Activated CD8-positive, alpha-beta T cell treated with anti-CD3 and anti-CD28 coated beads, Interleukin-2, amount 10 ng/mL, durations not matched to agents 7 days and 5 days (primary cell): ENCODE measurements at places on chromosomes 6 and 20.
A peak's percentile ranks its signal among the peaks of the same experiment; 100 is the strongest.

- peak; percentile 71 for DNase-seq
These were observed 563 bp upstream of the SRSF3 start for GRCh38 chr6:36593569-36594028.

- DNase-seq = no peak
These were observed 113.0 kb downstream of the ATG5 start for GRCh38 chr6:106212576-106212975.

GRCh38 chr6:128511506-128511905, 8.9 kb downstream of the PTPRK start:
- DNase-seq = no peak

DNA sequence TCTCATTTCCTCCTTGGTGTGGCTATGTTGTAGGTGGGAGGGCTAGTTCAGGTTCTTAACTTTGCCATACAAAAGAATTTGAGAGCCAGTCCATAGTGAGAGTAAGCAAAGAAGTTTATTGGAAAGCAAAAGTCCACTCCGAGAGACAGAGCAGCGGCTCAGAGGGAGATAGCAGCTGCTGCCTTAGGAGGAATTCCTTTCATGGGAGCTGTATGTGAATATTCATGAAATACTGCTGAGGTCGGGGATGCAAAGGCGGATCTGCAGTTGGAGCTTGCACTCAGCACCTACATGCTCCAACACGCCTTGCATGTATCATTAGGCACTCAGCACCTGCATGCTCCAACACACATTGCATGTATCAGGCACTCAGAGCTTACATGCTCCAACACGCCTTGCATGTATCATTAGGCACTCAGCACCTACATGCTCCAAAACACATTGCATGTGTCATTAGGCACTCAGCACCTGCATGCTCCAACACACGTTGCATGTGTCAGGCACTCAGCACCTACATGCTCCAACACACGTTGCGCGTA, 54.9 kb downstream of the CDH4 start:
- no peak for DNase-seq

DNA sequence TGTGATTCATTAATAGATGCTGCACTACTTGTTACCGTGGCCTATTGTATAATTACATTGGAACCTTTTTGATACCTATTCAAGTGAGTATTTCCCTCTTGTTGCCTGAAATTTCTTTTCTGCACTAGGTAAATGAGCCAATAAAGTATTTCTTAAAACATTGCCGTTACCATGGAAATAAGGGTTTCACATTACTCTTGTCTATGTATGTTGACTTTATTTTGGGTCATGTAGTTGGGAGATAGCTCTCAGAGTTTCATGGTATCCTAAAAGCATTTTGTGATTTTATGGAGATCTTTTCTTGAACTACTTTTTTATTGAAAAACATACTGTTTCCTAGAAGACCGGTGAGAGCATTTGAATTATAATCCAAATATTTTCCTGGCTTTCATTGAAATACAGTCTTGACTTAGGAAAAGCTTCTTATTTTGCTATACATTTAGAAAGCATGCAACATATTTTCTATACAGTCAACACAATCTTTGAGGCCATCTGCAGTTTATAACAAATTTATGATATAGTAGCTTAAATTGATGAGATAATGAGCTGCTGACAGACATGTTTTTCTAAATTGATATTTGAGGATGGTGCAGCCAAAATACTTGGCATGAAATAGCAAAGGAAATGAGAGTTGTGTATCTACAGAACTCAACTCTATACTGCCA, 650.4 kb downstream of the RFPL4B start:
- DNase-seq = no peak

DNA sequence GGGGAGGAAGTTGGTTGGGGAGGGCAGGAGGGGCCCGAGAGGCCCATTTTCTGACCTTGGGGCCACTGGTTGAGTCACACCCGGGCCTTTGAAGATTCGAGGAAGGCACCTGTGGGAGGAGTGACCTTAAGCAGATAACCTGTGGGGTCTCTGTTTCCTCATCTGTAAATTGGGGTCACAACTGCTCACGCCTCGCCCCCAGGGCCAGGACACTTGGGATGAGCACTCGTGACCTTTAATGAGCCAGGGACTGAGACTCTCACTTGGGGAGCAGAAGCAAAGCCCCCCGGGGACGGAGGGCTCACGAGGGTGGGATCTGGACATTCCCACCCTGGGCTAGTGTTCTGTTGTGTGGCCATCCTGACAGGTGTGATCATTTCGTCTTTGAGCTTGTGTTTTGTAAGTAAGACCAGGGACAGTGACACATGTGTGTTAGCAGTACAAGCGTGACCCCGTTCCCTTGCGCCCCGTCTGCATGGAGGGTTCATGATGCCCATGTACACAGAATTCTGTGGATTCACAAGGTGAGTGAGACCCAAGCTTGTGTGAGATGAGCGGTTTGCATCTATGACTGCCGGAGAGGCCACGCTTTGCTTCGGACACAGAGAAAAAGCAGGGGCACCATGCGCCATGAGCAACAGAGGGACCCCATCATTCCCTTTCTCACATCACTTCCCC, 79.3 kb upstream of the PMEPA1 start:
- no peak for DNase-seq

GRCh38 chr6:11212664-11213063, 19.8 kb downstream of the NEDD9 start:
- no peak for DNase-seq

- DNase-seq = no peak
These were observed 27.5 kb upstream of the MARCKS start for GRCh38 chr6:113829696-113830045.

DNA sequence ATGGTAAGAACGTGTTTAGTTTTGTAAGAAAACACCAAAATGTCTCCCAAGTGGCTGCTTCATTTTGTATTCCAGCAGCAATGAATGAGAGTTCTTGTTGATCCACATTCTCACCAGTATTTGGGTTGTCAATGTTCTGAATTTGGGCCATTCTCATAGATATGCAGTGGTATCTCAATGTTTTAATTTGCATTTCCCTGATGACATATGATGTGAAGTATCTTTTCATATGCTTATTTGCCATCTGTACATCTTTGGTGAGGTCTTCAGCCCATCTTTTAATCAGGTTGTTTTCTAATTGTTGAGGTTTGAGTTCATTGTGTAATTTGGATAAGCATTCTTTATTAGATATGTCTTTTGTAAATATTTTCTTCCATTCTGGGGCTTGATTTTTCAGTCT, 436.8 kb upstream of the IRAK1BP1 start:
- DNase-seq = no peak
